Stimulated activated CD8-positive, alpha-beta memory T cell treated with anti-CD3 and anti-CD28 coated beads, Interleukin-7, amount 100 ng/mL, for 24 hours (primary cell): ENCODE measurements at places on chromosomes 6 and 20.

GRCh38 chr6:154805288-154805911, 72.2 kb downstream of the SCAF8 start:
- no peak for DNase-seq

- no peak for DNase-seq
Observed at GRCh38 chr6:6470123-6470522, 118.4 kb upstream of the LY86 start.

DNA sequence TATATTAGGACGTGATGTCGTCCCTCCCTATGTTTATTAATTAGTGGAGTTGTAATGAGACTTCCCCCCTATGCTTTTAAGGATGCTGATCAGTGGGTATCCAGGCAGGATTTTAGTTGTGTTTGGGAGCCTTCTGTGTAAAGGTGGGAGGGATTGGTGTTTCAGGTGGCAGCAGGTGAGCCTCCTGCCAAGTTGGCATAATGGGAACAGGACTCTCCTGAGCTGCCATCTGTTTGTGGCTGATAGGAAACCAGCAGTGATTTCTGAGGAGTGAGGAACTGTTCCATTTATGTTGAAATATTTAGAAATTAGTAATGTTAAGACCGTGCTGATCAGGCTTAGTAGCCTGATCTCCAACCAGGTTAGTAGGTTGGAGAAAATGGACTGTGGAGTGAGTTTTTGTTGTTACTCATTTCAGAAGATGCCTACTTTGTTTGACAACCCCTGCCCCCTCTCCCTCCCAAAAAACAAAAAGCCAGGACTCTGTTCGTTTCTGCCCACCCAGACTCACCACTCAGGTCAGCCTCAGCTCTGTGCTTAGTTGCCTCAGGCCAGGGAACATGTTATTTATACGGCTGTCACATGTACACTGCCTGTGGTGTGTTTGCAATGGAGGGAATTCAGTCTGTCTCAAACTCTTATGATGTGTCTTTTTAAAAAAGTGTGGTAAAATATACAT, 55.4 kb upstream of the TULP4 start:
- no peak for DNase-seq

DNA sequence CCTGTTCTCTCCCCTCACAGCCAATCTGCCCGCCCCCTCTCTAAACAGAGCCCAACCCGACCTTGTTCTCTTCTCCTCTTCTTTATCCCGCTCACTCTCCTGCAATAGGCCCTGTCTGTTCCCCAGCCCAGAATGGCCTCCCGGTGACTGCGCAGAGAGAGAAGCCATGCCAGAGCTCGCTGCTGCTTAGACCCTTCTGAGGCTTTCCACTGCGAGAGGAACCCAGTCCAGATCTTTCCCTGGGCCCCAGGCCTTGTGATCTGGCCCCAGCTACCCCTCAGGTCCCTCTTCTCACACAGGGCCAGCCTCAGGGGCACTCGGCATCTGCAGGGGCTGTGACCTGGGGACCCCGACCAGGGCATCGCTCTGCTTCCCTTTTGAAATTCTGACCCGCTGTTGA, 58.1 kb downstream of the TMEM242 start:
- DNase-seq: no peak

DNA sequence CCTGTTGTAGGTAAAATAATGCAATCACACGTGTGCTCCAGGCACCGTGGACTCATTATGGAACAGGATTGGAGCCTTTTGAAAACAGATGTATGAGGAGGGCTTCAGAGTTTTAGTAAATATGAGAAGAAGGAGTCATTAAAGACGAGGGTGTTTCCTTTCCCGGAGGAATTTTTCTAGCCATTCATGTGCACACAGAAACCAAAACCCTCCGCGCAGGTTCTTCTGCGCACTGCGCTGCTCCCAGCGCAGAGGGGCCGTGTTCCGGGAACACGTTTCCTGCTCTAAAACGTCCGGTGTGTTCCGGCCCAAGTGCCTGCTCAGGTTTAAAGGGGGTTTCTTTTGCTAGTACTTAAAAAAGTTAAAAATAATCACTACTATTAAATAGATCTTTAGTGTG, 11.6 kb downstream of the GPR31 start:
- DNase-seq: no peak

DNA sequence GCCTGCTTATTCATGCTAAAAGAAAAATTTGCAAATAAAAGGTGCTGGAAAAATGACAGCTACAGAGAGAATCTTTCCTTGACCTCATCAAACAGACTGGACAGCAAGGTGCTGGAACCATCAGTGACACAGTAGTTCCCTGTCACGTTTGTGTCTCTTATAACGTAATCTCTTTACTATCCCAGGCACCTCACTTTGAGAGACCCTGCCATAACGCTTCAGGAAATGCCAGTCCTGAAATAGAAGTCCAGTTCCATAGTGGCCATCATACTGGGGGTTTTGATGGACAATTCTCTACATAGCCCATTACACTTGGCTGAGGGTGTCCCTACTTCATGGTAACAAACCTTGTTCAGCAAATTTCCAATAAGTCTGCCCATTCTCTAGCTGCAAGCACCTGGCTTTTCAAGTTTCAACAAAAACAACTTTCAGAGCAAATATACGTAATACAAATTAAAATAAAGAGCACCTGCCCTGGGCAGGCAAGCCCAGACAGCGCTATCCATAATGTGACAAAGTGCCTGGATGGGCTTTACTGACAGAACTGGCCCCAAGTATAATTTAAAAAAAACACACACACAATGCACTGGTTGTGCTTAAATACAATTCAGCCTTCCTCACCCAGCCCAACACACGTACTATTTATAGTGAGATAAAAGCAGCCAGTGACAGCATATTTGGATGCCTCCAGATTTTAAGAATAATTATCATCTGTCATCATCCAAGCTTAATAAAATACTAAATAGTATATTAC, 38.7 kb downstream of the CNKSR3 start:
- DNase-seq: no peak

- DNase-seq: no peak
Observed at GRCh38 chr6:12882761-12883290, 166.3 kb downstream of the PHACTR1 start.

GRCh38 chr6:4910037-4910760, 93.6 kb downstream of the RPP40 start:
- DNase-seq: no peak

GRCh38 chr6:160507420-160507819, 156.7 kb downstream of the LPA start:
- no peak for DNase-seq

DNA sequence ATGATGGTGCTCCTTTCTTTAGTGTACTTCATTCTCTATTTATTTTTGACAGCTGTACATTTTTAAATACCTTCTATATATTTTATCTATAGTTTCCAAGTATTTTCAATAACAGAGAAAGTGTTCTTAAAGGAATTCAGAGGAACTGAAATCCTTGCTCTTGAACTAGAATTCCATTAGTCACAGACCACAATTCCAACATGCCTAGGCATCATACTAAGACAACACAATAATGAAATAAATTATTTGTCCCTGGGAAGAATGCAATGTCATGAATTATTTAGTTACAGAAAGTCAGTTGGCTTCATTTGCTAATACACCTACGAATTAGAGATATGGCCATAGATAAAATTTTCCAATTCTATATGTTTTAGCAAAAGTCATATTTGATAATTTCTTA, 671.2 kb downstream of the EPHA7 start:
- DNase-seq: no peak

DNA sequence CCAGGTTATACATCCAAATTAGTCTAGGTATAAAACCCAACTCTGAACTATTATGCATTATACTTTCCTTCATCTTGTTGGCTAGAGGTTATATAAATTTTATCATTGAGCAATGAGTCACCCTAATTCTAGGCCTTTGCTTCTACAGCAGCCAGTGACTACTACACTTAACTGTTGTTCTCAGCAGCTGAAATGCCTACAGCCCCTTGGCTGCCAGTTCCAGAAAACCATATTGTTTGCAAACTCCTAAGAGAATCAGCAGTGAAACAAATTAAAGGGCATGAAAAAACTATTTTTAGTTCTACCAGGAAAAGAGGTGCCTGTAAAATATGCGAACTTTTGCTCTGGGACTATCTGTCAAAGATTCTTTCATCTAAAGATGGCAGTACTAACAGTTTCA, 292.8 kb downstream of the FRK start:
- DNase-seq: no peak

DNA sequence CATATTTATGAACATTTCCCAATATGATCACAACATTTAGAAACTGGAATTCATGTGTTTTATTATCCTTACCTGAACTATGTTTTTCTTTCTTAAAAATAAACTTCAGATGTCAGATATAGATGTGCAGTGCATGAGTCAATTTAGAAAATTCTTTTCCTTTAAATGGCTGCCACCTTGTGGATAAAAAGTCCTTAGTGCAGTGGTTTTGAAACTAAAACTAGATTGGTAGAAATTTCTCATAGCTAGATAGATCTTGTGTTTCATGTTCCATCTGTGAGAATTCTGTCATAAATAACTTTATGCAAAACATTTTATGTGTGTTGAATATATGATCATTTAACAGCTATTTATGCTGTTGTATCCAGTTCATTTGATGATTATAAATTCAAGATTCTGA, 134.9 kb downstream of the KLHL32 start:
- DNase-seq: no peak

DNA sequence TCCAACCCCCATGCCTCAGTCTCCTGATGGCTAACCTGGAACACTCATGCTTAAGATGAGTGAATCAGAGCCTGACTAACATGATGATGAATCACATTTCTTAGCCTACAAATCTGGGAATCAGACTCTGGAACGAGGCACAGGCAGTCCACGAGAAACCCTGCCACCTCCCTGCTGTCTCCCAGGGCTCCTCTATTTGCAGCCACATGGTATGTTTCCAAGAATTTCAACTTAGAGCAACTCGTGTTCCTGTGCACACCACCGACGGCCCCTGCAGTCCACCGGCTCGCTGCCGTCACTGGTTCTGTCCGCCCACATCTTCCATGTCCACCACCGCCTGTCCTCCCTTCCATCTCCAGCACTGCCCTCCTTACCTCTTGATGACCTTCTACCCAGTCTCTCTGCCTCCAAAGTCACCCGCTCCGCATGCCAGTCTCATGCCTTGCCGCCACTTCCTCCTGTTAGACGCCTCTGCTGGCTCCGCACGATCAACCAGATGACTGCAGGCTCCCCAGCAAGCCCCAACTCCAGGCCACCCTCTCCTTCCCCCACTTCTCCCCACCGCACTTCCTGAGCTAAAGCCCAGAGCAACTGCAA, 87.6 kb downstream of the AGPAT4 start:
- no peak for DNase-seq

GRCh38 chr20:19322061-19322985, 109.9 kb downstream of the SLC24A3 start:
- no peak for DNase-seq

DNA sequence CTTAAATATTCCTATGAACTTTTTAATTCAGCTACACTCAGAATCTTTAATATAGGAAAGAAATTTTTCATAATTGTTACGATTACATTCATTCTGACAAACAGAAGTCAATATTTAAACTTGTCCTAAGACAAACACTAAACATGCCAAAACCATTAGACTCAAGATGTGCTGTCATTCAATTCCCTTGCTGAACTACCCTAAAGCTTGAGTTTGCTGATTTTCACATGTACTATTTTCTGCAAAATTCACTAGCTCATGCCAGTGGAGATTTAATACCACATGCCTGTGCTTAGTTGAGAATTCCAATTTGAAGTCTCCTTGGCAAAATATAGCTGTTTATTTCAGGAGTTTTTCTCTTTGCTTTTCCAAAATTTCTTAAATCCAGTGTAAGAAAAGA, 448.0 kb downstream of the COL12A1 start:
- DNase-seq: no peak

DNA sequence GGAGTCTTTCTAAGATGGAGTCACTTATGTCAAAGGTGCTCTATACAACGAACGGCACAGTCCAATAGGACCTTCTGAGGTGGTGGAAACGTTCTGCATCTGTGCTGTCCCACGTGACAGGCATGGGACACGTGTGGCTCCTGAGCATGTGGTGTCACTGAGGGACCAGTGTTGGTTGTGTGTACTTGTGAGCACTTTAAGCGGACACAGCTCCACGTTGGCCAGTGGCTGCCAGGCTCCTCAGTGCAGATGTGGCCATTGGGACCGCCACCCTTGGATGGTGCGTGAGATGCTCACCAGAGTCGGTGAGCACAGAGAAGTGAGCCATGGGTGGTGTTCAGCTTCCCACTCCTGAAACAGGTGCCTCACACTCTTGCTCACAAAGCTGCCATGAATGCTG, 110.0 kb downstream of the SYNDIG1 start:
- DNase-seq: no peak

GRCh38 chr6:66533921-66534404, 826.9 kb upstream of the EYS start:
- DNase-seq: no peak

DNA sequence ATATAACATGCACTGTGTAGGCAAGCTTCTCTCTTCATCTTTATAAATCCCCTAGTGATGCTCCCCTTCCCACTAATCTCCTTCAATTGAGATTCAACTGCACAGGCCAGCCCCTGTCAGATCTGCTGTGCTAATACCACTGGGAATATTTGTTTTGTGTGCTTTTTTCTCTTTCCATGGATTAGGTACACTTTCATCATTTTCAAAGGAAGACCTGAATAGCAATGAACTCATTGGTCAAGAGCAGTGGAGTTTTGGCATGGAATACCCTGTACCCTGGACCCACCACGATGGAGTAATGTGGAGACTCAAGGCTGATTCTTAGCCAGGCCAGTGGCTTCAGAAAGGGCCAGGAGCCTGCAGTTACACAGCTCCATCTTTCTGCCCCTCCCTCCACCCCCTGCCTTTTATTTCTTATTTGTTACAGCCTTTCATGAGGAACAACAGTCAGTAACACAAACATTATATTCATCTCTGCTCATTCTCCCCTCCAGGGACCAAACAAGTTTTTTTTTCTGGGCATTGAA, 75.4 kb upstream of the KCNG1 start:
- DNase-seq: no peak

DNA sequence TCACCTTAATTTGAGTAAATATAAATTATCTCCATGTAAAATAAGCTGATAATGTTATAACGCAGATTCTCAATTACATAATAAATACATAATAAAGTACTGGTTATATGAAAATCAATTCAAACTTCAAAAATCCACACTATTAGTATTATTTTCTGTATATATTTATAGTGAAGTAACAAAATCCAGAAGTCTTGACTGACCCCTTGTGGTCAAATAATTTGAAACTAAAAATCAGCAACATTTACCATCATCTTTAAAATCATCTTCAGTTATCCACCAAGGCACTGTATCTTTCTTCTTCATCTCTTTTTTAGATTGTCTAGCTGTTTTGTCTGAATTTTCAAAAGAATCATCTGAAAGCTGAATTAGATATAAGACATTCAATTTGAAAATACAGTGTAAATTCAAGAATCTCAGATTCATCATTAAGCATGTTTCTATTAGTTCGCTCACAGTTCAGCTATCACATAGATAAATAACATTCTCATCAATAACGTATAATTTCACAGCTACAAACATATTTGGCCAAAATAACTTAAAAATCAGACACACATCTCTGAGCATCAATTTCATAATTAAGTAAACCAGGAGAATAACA, 6.5 kb downstream of the CEP162 start:
- DNase-seq: no peak

GRCh38 chr6:106116125-106116832, 30.1 kb downstream of the PRDM1 start:
- DNase-seq: no peak
